ENCODE measurements at places on chromosomes 6 and 20. TPM values are rescaled to one million over a fixed set of nuclear protein-coding genes. Genes with fewer than 3 reads are reported as not detected.

GMNN gene
- total RNA-seq, result 8.2 TPM

SIRPA gene
- total RNA-seq, result 29.0 TPM

TBC1D32 gene
- total RNA-seq, result 4.3 TPM

FAM217A gene
- total RNA-seq, result not detected

OR12D3 gene
- total RNA-seq, result not detected

HTR1B gene
- not detected for total RNA-seq

CDSN gene
- 0.17 TPM for total RNA-seq

MCCD1 gene
- total RNA-seq, result not detected

SHLD1 gene
- 12.6 TPM for total RNA-seq

Data from right cardiac atrium (tissue), 5 donors.